ENCODE measurements at places on chromosomes 13 and 19.

- no peak for DNase-seq
These were observed 22.3 kb upstream of the CYSLTR2 start for GRCh38 chr13:48631441-48631840.

GRCh38 chr13:103284466-103284865, 218.2 kb upstream of the SLC10A2 start:
- no peak for DNase-seq

GRCh38 chr13:33276570-33276969, 9.0 kb downstream of the STARD13 start:
- no peak for DNase-seq

GRCh38 chr19:42335374-42335936, 10.0 kb downstream of the MEGF8 start:
- no peak for DNase-seq

- no peak for DNase-seq
These were observed 847.2 kb upstream of the GPC6 start for GRCh38 chr13:92379371-92379770.

GRCh38 chr13:50400035-50400726, 384.9 kb downstream of the KCNRG start:
- DNase-seq, result peak; percentile 53

DNA sequence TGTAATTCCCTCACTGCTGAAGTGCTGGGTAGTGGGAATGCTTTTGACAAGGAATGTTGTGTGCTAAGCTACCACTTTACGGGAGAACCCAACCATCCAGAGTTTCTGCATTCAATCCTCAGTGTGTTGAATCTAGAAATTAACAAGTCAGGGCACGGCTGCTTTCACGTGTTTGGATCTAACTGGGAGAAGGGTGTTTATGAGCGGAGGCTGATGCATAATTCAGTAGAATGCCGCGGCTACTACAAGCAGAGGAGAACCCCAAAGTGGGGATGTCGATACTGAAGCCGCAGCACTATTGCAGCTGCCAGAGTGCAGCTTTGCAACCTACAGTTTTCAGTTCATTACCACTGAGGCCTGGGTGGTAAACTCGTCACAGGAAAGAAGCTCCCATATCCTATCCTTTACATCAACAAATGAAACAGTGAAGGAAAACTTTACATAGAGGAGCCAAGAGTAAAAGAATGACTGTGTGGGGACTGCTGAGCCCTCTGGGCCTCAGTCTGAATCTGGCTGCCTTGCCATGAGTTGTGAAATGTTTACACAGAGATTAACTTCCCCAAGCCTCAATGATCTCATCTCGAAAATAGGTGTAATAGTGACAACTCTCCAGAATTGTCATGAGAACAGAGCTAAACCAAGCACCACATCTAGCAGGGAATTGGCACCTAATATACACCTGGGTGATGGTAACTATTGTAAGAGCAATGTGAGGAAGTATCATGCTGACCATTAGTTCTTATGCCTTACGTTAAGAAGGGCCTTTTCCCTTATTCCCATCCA, 531.7 kb downstream of the MYO16 start:
- no peak for DNase-seq

GRCh38 chr19:51079481-51080110, 3.1 kb downstream of the KLK14 start:
- peak; percentile 17 for DNase-seq

GRCh38 chr13:110347535-110348308, 40.6 kb downstream of the COL4A2 start:
- DNase-seq, result no peak

- DNase-seq, result no peak
These were observed 4.9 kb downstream of the ZNF266 start for GRCh38 chr19:9430444-9430843.

GRCh38 chr19:32322541-32322940, 22.9 kb upstream of the ZNF507 start:
- no peak for DNase-seq

DNA sequence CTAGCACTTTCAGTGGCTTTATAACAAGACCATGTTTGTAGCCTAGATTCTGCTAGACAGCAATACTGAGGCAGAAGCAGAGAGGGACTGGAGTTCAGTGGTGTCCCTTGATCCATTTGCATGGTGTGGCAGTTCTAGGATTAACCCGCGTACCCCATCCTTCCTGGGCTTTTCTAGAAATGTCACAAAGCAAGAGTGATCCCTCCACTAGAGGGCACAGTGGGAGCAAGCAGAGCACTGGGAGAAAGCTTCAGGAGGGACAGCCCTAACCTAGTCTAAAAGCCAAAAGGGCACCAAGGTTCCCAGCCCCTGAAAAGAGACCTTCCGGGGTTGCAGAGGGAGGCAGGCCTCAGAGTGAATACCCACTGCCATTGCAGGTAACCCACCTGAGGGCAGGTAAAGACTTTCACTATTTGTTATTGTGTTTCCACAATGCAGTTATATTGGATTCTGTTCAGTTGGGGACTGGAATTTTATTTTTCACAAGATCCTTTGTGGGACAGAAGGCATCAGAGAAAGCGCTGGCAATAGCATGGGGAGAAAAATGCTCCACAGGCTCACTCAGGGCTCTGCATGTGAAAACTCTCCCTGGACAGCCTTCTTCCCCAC, 170.6 kb downstream of the FLT1 start:
- DNase-seq, result no peak

DNA sequence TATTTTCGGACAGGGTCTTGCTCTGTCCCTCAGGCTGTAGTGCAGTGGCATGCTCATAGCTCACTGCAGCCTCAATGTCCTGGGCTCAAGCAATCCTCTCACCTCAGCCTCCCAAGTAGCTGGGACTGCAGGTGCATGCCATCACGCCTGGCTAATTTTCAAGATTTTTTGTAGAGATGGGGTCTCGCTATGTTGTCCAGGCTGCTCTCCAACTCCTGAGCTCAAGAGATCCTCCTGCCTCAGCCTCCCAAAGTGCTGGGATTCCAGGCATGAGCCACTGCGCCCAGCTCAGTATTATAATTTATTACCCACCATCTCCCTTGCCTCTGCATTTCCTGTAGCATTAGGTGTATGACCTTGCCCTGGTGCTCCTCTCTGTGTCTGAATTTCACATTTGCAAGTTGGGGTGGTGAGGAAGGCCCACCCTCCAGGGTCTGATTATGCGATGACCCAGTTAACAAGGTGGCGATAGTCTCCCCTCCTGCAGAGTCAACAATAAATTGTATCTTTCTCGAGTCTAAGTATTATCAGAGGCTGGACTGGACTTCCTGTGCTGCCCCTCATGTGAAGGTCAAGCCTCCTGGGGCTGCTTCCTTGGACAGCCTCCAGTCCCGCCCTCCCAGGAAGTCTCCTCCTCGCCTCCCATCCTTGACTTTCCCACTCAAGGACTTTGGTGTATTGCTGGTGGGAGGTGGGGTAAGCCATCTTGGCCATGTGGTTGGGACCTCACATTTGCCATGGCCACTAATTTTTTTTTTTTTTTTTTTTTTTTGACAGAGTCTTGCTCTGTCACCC, 1.5 kb upstream of the TUBB4A start:
- no peak for DNase-seq

- no peak for DNase-seq
These were observed 29.2 kb downstream of the ATP11A start for GRCh38 chr13:112719016-112719415.

DNA sequence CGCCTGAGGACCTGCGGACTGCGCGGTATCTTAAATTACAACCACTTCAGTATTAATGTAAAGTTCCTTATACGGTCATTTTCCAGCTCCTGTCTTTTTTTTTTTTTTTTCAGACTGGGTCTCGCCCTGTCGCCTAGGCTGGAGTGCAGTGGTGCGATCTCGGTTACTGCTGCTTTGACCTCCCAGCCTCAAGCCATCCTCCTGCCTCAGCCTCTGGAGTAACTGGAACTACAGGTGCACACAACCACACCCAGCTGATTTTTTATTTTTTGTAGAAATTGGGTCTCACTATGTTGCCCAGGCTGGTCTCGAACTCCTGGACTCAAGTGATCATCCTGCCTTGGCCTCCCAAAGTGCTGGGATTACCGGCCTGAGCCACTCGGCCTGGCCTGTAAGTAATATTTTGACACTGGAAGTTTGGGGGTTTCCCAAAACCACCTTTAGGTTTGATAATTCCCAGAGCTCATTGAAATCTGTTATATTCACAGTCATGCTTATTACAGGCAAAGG, 406 bp upstream of the EID2B start:
- DNase-seq, result no peak

GRCh38 chr13:51645761-51646670, 61.8 kb downstream of the WDFY2 start:
- no peak for DNase-seq

Measured in caudate nucleus (tissue), 63 donors.